ENCODE measurements at places on chromosomes 13 and 19.

DNA sequence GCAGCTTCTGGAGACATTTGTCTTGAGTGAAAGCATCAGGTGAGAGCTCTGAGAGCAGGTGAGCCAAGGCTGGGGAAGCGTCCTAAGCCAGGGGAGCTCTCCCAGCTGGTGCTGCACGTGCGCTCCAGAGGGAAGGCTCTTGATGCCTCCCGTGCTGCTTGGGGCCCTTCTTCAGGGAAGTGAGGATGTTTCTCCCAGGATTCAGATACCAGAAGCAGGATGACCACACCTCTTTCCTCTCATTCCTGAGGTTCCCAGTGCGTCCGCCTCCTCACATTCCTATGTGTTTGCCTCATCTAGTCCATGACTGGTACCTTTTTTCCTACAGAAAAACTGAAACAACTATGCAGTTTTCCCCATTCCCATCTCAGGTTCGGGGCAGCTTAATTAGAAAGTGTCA lies 231.0 kb upstream of the IRS2 start:
- no peak for DNase-seq

GRCh38 chr13:112248862-112249592 lies 127.1 kb upstream of the SPACA7 start:
- DNase-seq = no peak

- no peak for DNase-seq
Observed at GRCh38 chr13:85887406-85887805, 88.2 kb upstream of the SLITRK6 start.

- no peak for DNase-seq
Observed at GRCh38 chr13:36770741-36771140, 48.3 kb upstream of the RFXAP start.

GRCh38 chr13:111213964-111214726 lies 99.0 kb downstream of the ARHGEF7 start:
- no peak for DNase-seq

Data from activated CD8-positive, alpha-beta memory T cell treated with anti-CD3 and anti-CD28 coated beads for 48 hours (primary cell).